Midbrain (tissue), 1 donor: ENCODE measurements at places on chromosomes 12 and 14.

GRCh38 chr12:94458877-94459727 is 565 bp downstream of the CEP83 start:
- no peak for DNase-seq

DNA sequence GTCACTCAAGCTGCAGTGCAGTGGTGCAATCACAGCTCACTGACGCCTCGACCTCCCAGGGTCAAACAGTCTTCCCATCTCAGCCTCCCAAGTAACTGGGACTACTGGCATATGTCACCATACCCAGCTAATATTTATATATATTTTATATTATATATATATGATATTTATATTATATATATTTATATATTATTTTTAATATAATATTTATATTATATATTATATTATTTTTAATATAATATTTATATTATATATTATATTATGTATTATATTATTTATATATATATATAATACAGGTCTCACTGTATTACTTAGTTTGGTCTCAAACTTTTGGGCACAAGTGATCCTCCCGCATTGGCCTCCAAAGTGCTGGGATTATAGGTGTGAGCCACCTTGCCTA is 9.4 kb downstream of the ZNF84 start:
- no peak for DNase-seq

DNA sequence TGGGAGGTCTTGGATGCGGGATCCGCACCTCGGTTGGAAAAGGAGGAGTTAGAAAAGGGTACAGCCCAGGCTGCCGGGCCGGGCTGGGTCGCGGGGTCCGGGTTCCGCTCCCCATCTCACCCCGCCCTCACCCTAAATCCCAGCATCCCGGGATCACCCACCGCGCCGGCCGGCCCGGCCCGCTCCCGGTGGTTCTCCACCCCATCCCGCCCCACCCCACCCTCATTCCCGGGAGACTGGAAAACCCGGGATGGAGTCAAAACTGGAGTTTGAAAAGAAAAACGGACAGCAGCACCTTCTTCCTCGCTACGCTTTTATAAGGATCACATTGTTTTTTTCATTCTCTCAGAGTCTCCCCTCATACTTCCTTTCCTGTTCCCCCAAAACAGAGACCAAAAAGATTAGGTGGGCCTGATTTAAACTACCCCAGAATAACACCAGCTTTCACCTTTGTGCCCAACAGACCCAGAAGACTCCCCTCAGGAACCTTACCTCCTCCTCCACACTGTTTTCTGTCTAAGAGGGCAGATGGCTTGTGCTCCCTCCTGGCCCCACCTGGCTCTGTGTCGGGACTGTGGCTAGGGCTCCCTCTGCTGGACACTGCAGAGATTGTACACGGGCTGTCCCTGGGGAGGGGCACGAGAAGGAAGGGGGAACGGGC is 2.8 kb downstream of the GLI1 start:
- peak; percentile 80 for DNase-seq

DNA sequence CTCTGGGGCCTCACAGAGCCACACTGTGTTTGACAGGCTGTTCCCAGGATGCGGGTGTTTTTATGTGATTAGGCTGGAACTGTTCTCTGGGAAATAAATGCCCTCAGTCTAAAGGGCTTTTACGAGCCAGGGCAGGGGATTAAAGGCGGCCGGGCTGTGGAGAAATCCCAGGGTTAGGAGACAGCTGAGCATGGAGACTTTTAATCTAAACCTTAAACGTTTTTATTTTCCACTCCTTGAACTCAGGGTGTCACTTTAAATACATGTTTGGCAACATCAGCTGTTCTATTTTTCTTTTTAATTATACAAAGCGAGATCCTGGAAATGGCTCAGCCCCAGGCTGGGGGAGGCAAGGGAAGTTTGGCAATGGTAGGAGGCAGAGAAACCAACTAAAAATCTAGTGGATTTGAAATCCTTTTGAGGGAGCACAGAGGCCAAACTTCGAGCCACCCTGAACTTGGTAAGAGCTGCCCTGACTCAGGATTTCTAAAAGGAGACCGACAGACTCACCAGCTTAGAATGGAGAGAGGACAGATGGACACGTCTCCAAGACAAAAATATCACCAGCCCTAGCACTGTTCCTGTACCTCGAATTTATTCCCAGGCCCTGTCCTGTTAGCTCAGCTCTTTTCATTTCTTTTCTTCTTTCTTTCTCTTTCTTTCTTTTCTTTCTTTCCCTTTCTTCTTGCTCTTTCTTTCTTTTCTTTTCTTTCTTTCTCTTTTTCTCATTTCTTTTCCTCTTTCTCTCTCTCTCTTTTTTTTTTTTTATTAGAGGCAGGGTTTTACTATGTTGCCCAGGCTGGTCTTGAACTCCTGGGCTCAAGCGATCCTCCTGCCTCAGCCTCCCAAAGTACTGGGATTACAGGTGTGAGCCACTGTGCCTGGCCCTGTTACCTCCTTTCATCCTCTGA is 15.8 kb upstream of the ORAI1 start:
- peak; percentile 51 for DNase-seq

- DNase-seq, result peak; percentile 89
These were observed 399 bp upstream of the WASHC4 start for GRCh38 chr12:105107171-105107493.
